ENCODE measurements at places on chromosomes 13 and 19.
A peak's percentile ranks its signal among the peaks of the same experiment; 100 is the strongest.

DNA sequence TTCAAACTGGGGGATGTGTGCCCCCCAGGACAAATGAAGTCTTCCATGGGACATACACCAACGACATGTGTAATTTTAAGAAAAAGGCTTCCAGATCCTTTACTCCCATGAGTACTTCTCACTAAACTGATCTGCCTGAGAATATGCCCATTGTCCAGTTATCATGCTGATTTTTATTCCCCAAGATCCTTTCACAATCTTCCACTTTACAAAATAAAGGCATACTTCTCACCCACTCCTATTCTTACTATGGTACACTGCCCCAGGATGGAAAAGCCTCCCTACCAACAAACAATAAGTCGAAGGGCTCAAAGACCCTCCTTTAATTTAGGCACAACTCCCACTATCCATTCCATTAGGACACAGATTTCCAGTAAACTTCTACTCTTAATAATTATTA lies 3.5 kb downstream of the SPART start:
- no peaks in the 10 kb centered on the region for H3K27me3 ChIP-seq
- H3K4me1 ChIP-seq, result no peaks in the 10 kb centered on the region
- DNase-seq, result no peak
- no peak overlapping the region for H3K27ac ChIP-seq
- H3K4me3 ChIP-seq, result no peak overlapping the region

GRCh38 chr19:33771384-33772101 lies 25.1 kb upstream of the KCTD15 start:
- H3K27me3 ChIP-seq, result no peaks in the 10 kb centered on the region
- H3K27ac ChIP-seq, result no peak overlapping the region
- peak; percentile 76 for DNase-seq
- H3K4me1 ChIP-seq, result no peaks in the 10 kb centered on the region
- H3K4me3 ChIP-seq, result no peak overlapping the region

DNA sequence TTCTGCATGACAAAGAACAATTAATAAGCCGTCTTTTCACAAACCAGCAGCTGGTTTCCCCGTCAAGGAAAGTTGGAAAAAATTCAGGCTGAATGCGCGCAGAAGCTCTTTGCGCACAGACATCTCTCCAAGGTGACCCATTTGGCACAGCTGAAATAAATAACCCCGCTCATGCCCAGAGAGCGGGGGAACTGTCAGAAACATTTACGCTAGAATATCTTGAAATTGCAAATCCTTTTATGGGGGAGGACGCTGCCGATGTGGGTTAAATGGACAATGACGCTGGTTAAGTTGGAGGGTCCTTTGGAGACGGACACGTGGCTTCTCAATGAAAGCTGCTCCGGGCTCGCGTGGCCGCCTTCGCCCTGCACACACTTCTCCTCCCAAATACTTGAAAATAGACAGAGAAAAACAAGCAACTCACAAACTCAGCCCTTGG lies 30.6 kb downstream of the GSX1 start:
- no peak for DNase-seq
- no peaks in the 10 kb centered on the region for H3K4me1 ChIP-seq
- H3K27ac ChIP-seq, result no peak overlapping the region
- H3K36me3 ChIP-seq, result no peaks in the 10 kb centered on the region
- H3K27me3 ChIP-seq, result peaks cover 80% of the 10 kb centered on the region

DNA sequence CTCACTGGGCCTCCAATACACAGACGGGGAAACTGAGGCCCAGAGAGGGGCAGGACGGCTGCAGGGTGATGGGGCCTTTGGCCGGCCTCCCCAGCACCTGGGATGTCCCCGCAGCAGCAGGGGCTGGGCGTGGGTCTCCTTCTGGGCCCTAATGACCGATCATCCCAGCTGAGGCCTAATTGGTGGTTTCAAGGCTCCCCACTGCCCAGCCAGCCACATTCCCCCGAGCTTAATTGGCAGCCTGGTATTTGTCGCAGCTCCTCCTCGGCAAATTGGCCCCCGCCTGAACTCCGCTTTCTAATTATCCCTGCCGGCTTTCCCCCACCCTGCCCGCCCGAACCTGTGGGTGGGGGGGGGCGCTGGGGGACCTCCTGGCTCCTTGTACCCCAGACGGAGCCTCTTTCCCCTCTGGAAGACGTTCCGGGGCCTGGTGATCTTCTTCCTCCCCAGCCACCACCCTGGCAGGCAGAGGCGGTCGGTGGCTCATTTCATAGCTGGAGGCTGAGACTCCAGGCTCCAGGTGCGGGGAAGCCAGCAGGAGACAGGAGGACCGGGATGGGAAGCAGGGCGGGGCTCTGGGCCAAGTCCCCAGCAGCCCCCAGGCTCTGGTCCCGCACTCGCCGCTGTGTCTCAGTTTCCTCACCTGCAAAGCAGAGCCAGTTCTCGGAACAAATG lies 27.2 kb upstream of the WDR18 start:
- no peaks in the 10 kb centered on the region for H3K36me3 ChIP-seq
- H3K4me1 ChIP-seq, result no peaks in the 10 kb centered on the region
- H3K27ac ChIP-seq, result no peak overlapping the region
- no peaks in the 10 kb centered on the region for H3K27me3 ChIP-seq

- H3K27ac ChIP-seq, result no peak overlapping the region
Observed at GRCh38 chr13:75359266-75359665, 122.7 kb downstream of the TBC1D4 start.

DNA sequence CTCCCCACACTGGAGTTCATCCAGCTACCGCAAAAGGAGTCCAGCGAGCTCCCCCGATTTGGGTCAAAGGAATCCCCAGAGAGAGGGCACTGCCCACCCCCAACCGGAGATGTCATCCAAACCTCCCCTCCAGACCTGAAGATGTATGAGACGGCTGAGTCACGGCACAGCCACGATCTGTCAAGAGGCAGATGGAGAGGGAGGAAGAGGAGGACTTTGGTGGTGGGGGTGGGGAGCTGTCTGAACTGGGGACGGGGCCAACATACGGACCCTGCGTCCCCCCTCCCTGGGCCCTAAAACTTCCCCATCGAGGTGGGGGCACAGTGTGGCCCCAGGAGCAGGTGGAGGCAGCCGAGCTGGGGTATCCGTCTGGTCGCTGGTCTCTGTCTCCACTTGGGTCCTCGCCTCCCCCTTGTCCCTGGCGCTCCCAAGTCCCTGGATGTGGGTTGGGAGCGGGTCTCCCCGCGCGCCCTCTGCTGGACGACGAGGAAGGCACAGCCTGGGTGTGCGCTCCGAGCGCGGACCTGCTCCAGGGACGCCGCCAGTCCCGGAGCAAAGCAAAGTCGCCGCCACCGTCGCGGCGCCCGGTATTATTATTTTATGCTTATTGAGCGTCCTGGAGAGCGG lies 3.8 kb downstream of the PDE4A start:
- H3K4me1 ChIP-seq, result peaks cover 8% of the 10 kb centered on the region
- DNase-seq, result peak; percentile 79
- no peak overlapping the region for H3K27ac ChIP-seq
- H3K4me3 ChIP-seq, result peak overlapping the region; percentile 64
- H3K27me3 ChIP-seq, result peaks cover 61% of the 10 kb centered on the region

- no peaks in the 10 kb centered on the region for H3K27me3 ChIP-seq
- no peak for DNase-seq
Observed at GRCh38 chr13:82358284-82358683, 1524.0 kb downstream of the SLITRK1 start.

- H3K4me3 ChIP-seq, result no peak overlapping the region
- H3K27ac ChIP-seq, result no peak overlapping the region
- H3K27me3 ChIP-seq, result peaks cover 18% of the 10 kb centered on the region
- no peaks in the 10 kb centered on the region for H3K36me3 ChIP-seq
- DNase-seq, result no peak
Observed at GRCh38 chr19:49968279-49968922, 7.4 kb upstream of the SIGLEC11 start.

- peaks cover 7% of the 10 kb centered on the region for H3K4me1 ChIP-seq
- no peak overlapping the region for H3K4me3 ChIP-seq
- no peaks in the 10 kb centered on the region for H3K27me3 ChIP-seq
Observed at GRCh38 chr19:1235625-1236538, 1.9 kb downstream of the CBARP start.

GRCh38 chr13:44142941-44143665 lies 230.5 kb upstream of the SERP2 start:
- DNase-seq, result no peak
- peak overlapping the region; percentile 67 for H3K4me3 ChIP-seq
- no peak overlapping the region for H3K27ac ChIP-seq
- H3K36me3 ChIP-seq, result no peaks in the 10 kb centered on the region
- H3K4me1 ChIP-seq, result no peaks in the 10 kb centered on the region

- no peaks in the 10 kb centered on the region for H3K27me3 ChIP-seq
- no peak overlapping the region for H3K4me3 ChIP-seq
- DNase-seq, result no peak
Observed at GRCh38 chr13:88118952-88119351, 447.8 kb downstream of the SLITRK5 start.

DNA sequence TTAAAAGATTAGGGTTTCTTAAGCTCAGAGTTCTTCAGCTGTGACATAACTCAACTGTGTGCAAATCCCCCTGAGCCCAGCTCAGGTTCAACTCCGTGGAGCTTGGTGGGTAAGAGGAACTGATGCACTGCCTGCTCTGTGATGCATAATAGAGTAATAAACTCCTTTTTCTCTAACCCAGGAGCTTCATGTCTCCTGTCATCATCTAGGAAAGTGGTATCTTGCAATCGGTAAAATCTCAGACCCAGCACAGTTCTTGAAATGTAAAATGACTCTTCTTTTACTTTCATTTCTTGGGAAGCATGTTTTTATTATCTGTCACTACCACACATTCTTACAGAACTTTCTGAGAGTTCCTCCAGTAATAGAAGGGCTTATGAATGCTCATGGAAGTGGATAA lies 123.8 kb upstream of the PCDH9 start:
- no peaks in the 10 kb centered on the region for H3K36me3 ChIP-seq
- no peaks in the 10 kb centered on the region for H3K4me1 ChIP-seq
- no peak for DNase-seq
- no peaks in the 10 kb centered on the region for H3K27me3 ChIP-seq
- no peak overlapping the region for H3K4me3 ChIP-seq

DNA sequence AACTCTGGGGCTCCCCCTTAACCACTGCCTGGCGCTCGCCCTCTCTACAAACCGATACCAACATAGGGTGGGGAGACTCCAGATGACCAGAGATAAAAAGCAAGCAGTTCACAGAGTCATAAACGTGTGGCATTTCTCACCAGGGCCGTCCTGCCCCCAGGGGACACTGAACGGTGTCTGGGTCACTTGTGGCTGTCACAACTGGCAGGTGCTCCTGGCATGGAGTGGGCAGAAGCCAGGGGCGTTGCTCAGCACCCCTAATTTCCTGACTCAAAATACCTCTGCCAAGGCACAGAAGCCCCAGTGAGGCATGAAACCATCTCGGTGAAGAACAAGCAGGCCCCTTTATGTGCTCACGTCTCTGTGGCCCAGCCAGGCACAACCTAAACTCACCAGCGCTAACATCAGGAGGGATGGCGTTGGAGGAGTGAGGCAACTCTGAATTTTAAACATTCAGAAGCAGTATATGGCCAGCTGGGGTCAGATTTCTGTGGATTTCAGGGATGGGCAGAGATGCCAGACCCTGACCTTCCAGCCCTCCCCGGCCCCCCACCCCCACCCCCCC lies 1.8 kb downstream of the PIP5K1C start:
- peak overlapping the region; percentile 92 for H3K4me3 ChIP-seq
- peaks cover 5% of the 10 kb centered on the region for H3K4me1 ChIP-seq
- no peak for DNase-seq
- H3K27ac ChIP-seq, result peak overlapping the region; percentile 90
- H3K27me3 ChIP-seq, result no peaks in the 10 kb centered on the region

- H3K4me1 ChIP-seq, result no peaks in the 10 kb centered on the region
- peak overlapping the region; percentile 80 for H3K27ac ChIP-seq
- H3K4me3 ChIP-seq, result peak overlapping the region; percentile 47
- H3K36me3 ChIP-seq, result no peaks in the 10 kb centered on the region
- no peak for DNase-seq
Observed at GRCh38 chr13:40981949-40982348, 37.2 kb downstream of the ELF1 start.

GRCh38 chr19:17860993-17861360 lies 1.3 kb downstream of the RPL18A start:
- H3K36me3 ChIP-seq, result peaks cover 4% of the 10 kb centered on the region
- peak overlapping the region; percentile 91 for H3K4me3 ChIP-seq
- DNase-seq, result no peak
- peaks cover 5% of the 10 kb centered on the region for H3K4me1 ChIP-seq
- no peaks in the 10 kb centered on the region for H3K27me3 ChIP-seq
- peak overlapping the region; percentile 91 for H3K27ac ChIP-seq

GRCh38 chr19:45348367-45349125 lies 8.0 kb downstream of the KLC3 start:
- no peak overlapping the region for H3K27ac ChIP-seq
- H3K36me3 ChIP-seq, result no peaks in the 10 kb centered on the region

DNA sequence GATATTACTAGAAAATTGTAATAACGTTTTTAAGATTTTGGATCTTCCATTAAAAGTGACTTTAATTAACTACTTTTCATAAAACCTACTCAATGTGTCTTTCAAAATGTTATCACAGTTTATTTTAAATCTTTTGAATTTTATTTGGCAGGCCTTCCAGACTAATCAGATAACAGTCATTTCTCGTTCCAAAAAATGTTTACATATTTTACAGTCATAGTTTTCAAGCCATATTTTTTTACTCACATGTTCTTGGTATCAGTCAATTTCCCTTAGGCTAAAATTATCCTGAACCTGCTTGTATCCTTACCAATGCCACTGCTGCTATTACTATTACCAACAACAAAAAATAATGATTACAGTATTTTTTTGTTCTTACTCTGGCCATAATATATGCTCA lies 1783.5 kb downstream of the SLITRK5 start:
- H3K27me3 ChIP-seq, result no peaks in the 10 kb centered on the region
- H3K27ac ChIP-seq, result no peak overlapping the region
- H3K36me3 ChIP-seq, result no peaks in the 10 kb centered on the region

Measured in breast epithelium (tissue), 4 donors.